ENCODE measurements at places on chromosomes 12 and 14.
A peak's percentile ranks its signal among the peaks of the same experiment; 100 is the strongest.

GRCh38 chr12:52695039-52695438 lies 8.3 kb downstream of the KRT77 start:
- no peak for DNase-seq

DNA sequence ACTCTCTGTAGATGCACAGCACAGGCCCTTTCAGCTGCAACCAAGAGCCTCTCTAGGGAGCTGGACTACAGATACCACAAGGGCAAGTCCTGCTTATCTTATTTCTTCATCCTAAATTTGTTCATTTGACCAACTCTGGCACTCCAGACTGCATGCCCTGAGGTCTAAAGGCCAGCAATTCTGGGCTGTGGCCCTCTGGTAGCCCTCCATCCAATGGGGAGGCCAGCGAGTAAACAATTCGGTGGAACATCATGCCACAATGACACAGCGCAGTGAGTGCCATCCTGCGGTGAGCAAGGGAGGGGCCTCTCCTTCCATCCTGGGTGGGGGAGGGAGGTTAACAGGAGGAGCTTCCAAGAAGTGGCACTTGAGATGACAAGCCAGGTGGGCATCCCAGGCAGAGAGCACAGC lies 652 bp upstream of the SELPLG start:
- peak; percentile 59 for DNase-seq

DNA sequence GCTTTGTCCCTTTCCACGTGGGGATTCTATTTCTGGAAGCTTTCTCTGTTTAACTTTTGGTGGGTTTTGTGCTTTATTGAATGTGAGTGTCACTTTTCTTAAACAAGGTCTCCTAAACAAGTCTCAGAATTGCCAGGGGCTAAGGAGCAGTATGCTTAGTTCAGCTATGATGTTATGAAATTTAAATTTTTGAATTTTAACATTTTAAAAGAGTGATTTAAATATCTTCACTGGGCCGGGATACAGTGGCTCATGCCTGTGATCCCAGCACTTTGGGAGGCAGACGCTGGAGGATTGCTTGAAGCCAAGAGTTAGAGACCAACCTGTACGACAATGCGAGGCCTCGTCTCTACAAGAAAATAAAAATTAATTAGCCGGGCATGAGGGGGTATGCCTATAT lies 276.2 kb downstream of the ERC1 start:
- DNase-seq = no peak

GRCh38 chr12:44626883-44627282 lies 249.2 kb downstream of the NELL2 start:
- DNase-seq = no peak

GRCh38 chr12:27014859-27015729 lies 910 bp upstream of the TM7SF3 start:
- DNase-seq = no peak

DNA sequence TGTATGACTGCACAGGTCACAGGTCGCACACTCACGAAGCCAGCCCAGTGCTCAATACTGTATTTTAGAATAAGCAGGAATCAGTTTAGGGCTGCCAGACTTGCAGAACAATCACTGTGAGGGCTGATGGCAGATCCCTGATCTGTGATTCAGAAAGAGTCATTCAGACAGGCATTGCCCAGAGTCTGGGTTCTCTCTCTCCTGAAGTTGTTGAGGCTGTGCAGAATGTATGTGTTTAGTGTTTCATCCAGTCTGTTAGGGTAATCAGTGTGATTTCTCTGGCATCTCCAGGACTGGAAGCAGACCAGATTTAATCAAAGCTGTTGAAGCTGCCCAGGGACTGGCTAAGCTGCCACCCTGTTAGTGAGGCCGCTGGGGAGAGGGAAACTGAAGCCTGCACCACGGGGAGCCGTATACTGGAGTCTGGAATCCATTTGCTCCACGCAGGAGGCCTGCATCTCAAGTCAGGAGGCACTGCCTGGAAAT lies 69.3 kb downstream of the ETV6 start:
- DNase-seq = no peak

- DNase-seq = no peak
Observed at GRCh38 chr12:127640181-127640886, 626.6 kb upstream of the TMEM132C start.

Measured in activated naive CD4-positive, alpha-beta T cell treated with Interleukin-2 at 50 U/mL for 16 hours (primary cell).